Stimulated activated naive CD8-positive, alpha-beta T cell treated with anti-CD3 and anti-CD28 coated beads, Interleukin-15, Interleukin-2, amounts not matched to agents 100 U/mL and 50 U/mL, for 24 hours (primary cell): ENCODE measurements at places on chromosomes 3 and 15.
A peak's percentile ranks its signal among the peaks of the same experiment; 100 is the strongest.

- no peak for DNase-seq
These were observed 46.9 kb downstream of the IFT57 start for GRCh38 chr3:108175352-108175751.

DNA sequence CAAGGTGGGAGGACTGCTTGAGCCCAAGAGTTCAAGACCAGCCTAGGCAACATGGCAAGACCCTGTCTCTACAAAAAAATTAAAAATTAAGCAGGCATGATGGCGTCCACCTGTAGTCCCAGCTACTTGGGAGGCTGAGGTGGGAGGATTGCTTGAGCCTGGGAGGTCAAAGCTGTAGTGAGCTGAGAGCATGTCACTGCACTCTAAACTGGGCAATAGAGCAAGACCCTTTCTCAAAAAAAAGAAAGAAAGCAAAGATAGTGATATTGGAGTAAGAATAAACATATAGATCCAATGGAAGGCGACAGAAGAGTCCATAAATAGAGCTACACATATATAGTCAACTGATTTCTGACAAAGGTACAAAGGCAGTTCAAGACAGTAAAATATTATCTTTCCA, 21.3 kb upstream of the ANKRD28 start:
- no peak for DNase-seq

DNA sequence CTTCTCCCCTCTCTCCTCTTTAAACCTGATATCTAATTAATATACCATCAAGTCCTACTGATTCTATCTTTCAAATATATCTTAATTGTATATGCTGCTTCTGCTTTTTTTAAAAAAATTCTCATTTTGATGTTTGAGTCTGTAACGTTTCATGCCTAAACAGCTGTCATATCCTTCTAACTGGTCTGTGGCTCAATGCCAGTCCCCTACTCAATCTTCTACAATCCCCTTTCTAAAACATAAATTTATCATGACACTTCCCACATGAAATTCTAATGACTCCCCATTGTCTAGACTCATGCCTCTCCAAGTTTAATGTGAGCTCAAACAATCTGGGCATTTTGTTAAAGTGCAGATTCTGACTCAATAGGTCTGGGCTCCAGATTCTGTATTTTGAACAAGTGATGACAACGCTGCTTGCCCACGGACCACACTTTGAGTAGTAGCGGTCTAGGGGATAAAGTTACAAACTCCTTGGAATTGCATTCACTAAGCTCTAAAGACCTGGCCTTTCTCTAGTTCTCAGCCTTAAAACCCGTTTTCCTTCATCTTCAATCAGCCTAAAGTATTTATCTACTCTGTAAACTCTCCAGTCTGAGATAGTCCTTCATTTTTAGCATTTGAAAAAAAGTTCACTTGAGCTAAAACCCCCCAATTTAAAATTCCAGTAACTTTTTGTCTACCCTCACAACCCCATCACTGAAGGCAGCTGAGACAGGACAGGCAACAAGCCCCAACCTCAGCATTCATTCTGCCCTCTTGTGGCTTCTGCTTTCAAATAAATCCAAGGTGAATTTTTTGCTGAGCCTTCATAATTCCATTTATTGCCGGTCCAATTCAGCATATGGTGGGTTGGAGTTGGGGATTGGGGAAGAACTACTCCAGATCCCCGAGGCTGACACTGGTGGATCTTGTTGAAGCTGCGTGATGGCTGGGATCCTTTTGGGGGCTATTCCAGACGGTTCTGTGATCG, 88.1 kb upstream of the THRB start:
- DNase-seq, result no peak

DNA sequence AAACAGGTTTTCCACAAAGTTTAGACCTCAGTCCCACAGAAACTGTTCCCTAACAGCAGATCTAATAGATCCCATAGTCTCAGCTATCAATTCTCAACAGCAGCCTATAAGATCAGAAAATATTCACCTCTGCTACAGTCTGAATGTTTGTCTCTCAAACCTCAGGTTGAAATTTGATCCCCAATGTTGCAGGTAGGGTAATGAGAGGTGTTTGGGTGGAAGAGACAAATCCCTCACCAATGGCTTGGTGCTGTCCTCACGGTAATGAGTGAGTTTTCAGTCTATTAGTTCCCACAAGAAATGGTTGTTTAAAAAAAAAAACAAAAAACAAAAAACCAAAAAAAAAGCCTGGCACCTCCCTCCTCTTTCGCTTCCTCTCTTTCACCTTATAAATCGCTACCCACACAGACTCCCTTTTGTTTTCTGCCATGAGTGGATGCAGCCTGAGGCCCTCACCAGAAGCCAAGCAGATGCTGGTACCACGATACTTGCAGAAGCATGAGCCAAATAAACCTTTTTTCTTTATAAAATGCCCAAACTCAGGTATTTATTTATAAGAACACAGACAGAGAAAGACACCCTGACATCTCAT, 14.2 kb downstream of the ZNF280D start:
- no peak for DNase-seq

DNA sequence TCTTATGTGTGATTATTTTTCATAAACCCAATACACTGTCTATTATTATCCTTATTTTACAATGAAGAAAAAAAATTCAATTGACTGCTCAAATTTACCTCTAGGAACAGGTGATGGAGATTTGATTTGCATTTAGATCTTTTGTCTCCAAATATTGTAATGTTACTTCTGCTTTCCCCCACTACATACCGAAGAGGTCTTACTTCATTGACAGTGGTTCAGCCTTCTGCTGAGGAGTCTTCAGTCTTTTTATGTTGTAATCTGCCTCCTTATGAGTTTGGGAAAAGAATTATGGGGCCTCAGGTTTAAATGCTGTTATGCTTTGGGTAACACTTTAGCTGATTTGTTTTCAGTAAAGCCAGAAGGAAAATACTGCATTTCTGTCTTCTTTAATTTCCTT, 199.5 kb downstream of the LPP start:
- DNase-seq, result no peak

DNA sequence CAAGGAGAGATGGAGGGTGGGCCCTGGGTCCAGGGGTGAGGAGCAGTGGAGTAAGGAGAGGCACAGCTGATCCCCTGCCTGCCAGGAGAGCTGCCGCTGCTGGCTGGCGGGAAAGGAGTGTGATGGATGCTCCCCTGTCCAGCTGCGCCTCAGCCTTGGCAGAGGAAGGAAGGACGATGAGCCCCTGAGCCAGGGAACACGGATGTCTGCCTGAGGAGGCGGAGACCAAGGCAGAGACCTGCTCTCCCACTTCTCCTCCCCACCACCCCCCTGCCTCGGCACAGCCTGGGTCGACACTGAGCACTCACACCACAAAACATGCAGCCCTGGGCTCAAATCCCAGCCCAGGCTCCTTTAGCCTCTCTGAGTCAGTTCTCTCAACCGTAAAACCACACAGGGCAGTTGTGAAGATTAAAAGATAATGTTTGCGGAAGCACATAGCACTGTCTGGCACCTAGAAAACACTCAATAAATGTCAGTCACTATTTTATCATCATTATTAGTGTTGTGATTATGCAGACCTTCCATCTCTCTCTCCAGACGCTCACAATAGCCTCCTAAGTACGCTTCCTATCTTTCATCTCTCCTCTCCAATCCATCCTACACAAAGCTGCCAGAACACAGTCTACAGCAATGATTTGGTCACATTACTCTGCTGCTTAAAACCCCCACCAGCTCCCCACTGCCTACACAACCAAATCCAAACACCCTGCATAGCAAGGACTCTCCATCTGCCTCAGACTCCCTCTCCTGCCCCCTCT, 52.2 kb downstream of the SEMA5B start:
- peak; percentile 23 for DNase-seq

DNA sequence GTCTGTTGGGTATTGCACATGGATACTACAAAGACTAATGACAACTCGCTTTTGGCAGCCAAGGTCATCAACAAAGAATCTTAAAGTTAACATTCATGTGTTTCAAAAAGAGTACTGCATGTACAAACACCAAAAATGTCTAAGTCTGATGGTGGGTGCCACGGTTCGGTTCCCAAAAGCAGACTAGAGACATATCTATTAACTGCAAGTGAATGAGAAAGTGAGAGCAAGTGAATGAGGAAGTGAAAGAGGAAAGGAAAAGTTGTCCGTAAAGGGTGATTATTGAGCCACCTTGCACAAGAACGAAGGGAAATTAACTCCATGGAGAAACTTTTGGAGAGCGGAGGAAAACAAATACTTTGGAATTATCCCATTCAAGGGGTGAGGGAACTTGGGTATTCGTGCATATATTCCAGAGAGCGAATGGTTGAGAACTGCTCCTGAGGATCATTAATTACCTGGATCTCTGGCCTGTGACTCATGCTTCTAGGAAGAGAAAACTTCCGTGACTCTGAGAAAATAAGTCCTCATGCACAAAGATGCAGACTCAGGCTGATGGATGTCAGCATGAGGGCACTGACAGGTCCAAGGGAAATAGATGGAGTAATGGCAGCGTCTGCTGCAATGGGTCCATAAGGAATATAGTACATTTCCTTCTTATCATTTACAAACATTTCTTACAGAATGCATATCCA, 336.5 kb upstream of the TGFBR2 start:
- no peak for DNase-seq

GRCh38 chr3:13626915-13627460, 78.1 kb downstream of the FBLN2 start:
- DNase-seq, result no peak

DNA sequence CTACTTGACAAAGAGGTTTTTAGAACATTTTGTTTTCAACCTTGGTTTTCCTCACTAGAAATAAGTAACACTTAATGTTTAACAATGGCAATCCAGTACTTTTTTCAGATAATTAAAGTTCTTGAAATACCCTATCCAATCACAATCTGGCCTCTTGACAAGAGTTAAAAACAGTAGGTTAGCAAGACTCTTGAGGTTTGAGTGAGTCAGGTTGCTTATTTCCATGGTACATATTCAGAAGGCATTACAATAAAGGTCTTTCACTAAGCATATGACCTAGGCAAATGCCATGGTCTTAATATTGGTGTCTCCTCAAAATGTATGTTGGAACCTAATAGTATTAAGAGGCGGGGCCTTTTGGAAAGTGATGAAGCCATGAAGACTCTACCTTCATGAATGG, 5.6 kb downstream of the SUCNR1 start:
- no peak for DNase-seq
